Activated CD4-positive, alpha-beta T cell treated with anti-CD3 and anti-CD28 coated beads for 48 hours (primary cell): ENCODE measurements at places on chromosomes 2 and 18.
A peak's percentile ranks its signal among the peaks of the same experiment; 100 is the strongest.

DNA sequence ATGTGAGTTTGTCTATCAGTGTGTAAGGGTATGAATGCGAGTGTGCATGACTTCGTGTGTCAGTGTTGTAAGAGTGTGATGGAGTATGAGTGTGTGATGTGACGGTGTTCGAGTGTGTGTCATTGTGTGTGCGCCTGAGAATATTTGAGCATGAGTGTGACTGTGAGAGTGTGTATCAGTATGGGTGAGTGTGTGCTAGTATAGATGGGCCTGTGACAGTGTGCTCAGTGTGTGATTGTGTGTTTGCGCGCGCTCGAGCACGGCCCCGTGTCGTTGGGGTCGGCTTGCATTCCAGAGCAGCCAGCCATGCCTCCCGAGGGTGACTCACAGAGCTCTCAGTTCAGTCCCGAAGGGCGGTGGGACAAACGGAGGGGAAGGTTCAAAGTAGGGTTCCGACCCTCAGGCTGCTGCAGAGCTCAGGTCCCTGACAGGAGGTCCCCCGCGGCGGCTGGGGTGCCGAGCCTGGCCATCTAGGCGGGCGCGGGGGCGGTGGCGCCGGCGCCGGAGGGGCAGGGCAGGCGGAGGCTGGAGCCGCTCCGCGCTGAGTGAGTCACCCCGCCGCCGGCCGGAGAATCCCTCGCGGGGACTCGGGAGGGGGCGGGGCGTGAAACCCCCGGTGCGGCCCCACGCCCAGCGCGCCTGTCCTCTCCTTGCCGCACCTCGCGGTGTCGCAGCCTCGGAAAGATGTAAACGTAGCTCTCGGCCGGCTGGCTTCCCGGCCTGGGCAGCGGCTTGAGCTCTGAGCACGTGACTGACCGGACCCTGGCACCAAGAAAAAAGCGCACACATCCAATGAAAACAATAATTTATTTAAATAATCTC is 3.8 kb downstream of the DLX2 start:
- DNase-seq = peak; percentile 59

GRCh38 chr2:173884025-173884802 is 81.0 kb downstream of the SP3 start:
- DNase-seq = peak; percentile 31

GRCh38 chr18:28995319-28995718 is 818.4 kb upstream of the CDH2 start:
- DNase-seq = no peak

DNA sequence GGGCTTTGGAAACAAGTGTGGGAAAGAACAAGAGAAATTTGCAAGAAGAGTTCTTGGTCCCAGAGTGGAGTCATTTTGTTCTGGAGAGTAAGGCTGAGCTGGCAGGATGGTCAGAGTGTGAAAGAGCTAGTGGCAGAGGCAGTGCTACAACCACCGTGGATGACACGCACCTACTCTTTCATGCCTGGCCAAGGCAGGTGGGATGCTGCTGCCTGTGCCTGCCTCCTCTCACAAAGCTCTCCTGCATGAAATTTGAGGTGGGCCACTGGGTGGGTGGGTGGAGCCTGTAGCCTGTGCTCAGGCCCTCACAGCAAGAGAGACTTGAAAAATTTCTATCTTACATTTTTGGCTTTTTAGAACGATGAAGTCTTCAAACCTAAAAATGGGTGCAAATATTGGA is 9.4 kb upstream of the INO80C start:
- no peak for DNase-seq

- DNase-seq = no peak
Measured at GRCh38 chr18:10476338-10476791, 21.9 kb downstream of the APCDD1 start.

GRCh38 chr2:41963661-41964525 is 83.9 kb upstream of the PKDCC start:
- no peak for DNase-seq

DNA sequence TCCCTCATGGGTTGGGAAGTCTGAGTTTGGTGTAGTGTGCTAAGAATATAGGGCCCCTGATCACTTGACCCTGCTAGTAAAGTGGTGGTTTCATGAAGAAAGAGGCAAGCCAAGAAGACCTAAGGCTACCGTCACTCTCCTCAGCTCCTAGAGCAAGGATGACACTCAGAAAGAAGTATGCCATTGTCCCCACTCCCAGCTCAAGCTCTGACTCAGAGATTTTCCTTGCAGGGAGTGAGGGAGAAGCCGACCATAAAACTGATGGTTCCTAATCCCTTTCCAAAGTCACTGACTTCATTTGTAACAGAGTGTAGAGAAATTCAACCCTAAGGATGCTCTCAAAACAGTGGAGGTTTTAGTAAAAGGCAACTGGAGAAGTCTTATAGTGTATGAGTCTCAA is 80.9 kb downstream of the ICA1L start:
- no peak for DNase-seq

DNA sequence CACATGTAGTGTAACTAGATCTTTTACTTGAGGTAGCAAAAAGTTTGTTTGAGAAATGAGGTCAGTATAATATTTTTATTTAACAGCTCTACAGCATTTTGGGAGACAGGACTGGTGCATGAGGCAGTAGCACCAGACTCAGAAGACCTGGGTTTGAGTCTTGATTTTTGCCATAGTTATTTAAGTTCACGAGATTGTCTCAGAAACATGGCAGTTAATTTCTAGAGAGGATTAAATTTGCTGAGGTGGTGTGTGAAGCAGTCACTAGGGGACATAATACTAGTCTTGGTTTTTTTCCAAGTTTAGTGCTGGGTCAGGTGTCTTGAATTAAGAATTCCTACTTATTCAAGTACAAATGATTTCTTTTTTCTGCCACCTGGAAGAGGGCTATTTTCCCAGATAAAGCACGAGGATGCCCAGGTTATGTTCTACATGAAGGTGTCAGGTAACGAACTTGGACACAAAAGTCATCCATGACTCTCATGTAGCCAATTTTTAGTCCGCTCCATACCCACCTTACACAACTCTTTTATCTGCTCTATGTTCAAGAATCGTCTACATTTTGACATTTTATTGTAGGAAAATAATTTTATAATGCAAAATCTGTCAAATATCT is 1.4 kb downstream of the MARCHF7 start:
- no peak for DNase-seq

DNA sequence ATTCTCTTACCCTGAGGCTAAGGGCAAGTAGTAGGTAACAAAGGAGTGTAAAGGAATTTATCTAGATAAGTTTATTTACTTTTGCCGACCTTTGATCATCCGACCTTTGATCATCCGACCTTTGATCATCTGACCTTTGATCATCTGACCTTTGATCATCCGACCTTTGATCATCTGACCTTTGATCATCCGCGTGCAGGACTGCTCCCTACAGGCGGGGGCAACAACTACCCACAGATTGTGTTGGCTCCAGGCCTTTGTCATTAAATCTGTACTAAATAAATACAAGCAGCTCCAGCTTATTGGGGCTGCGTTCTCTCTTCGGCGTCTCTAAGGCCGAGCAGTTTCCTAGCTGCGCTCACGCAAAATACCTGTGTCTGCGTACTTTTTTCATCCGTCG is 56.6 kb downstream of the ZNF638 start:
- no peak for DNase-seq

DNA sequence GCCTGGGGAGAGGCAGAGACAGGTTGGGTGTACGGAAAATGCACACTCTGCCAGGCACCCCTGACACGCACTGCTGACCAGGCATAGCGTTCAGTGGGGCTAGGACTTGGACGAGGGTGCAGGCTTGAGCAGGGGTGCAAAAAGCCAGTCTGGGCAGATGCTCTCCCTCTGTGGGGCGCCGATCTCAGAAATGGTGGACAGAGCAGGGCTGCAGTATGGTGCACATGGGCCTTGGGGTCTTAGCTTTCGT is 1.0 kb upstream of the ARHGEF4 start:
- DNase-seq = no peak

DNA sequence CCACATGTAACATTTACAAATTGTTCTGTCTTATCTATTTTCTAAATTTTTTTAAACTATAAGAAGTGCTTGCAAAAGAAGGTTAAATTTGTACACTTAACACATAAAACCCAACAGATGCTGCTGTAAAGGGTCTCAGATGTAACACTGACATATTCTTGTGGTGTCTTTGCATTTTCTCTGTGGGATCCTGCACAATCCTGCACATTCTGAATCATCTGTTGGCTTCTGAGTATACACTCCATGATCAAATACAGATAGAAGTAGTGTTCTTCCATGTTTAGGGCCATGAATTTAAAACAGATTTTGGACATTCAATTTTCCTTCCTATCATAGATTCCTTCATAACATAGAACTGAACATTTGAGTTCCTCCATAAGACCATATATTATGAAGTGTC is 89.0 kb downstream of the SPRED2 start:
- DNase-seq = no peak

DNA sequence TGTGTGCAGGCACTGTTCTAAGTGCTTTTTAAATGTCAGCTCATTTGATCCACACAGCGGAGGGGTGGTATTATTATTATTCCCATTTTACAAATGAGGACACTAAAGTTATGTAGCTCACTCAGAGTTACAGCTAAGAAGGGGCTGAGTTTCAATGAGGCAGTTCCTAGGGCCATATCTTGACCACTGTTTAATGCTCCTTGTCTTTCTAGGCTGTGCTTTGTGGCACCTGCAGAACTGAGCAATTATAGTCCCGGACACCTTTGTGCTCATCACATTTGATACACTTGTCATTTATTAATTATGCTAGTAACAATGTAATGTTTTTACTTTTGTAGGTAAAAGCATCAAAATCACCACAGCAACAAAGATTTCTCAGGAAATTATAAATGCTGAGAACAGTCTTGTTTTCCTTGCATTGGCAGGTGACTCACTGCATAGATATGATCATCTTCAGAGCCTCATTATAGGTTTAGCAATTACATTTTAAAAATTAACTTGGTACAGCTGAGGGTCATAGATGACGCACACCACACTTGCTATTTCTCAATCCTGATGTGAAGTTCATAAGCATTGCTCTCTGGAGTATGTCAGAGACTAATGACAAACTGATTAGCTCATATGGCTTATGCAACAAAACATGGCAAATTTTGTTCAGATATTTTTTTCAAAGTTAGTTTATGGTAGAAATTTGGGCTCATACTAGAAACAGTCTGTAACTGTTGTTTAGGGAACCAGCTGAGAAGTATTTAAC is 366.8 kb downstream of the TGIF1 start:
- DNase-seq = no peak

DNA sequence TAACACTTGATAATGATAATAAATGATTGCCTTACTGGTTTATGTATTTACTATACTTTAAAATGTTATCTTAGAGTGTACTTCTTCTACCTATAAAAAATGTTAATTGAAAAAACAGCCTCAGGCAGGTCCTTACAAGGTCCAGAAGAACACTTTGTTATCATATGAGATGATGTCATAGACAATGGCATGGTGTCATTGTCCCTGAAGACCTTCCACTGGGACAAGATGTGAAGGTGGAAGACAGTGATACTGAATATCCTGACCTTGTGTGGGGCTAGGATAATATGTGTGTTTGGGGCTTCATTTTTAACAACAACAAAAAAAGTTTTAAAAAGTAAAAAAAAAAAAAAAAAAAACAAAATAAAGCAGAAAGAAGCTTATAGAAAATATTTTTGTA is 342.2 kb upstream of the KYNU start:
- no peak for DNase-seq

GRCh38 chr18:5909125-5909524 is 13.8 kb upstream of the TMEM200C start:
- DNase-seq = no peak

- DNase-seq = no peak
Measured at GRCh38 chr2:1489486-1489885, 76.2 kb downstream of the TPO start.

DNA sequence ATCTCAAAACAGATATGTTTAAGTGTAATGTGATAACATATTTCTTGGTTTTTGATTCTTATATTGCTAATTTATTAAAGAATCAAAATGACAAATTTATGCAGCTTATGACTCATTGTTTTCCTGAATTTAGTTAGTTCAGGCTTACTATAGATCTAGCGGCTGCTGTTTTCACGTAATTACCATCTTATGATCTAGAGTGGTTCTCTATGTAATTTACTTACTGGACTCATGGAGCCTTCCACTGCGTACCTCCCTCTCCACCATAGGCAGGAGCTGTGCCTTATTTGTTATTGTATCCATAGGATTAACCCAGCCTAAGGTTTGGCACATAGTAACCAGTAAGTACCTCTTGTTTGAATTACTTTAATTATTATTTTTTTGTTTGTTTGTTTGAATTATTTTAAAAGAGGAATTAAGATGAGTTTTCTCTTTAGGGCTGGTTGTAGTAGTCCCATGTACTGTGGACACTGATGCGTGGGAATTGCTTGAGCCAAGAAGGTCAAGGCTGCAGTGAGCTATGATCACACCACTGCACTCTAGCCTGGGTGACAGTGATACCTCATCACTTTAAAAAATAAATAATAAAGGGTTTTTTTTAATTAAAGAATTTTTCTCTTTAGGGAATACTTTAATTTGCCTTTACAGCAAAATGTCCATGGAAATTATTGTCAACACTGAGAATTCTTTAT is 165.5 kb downstream of the PHLPP1 start:
- DNase-seq = no peak

DNA sequence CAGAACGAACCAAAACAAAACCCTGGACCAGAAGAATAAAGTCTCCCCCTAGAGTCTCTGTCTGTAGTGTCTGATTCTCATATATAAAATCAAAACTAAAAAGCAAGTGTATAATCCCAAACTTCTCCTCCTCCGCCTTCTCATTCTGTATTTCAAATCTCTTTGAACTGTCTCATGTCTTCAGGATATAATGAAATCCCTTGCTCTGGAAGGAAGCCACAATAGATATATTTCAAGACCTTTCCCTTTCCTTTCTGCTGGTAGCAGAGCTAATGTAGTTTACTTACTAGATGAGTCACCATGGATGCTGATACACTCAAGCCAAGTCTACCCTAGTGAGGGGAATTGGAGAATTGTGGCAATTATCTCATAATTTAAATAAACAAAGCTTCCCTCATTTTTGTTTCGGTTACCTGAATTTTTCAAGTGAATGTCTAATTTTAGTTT is 33.5 kb upstream of the CCDC93 start:
- no peak for DNase-seq

DNA sequence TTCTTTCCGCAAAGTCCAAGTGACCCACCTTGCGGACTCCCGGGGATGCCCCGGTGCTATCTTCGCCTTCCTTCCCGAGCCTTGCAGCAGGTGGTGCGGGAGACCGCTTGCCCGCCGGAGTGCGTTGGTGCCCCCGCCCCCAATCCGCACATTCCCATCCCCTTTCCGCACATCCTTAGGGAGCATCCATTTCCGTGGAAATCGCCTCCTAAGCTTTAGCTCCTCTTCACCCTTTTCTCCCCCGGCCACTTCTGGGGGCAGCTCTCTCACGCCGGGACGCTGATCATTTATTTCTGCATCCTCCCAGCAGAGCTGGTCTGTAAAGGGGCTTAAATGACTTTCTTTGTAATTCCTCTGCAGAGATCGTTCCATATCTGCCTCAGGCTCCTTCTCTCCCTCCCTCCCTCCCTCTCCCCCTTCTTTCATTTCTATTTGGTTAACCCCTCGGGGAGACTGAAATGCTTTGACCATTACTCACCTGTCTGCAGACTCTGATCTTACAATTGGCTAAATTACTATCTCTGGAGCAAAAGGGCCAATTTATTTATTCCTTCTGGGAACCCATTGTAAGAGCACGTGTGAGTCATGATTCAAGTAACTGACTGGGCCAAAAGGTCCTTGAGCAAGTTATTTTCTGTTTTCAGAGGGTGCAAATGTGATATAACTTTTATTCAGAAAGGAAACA is 1.3 kb upstream of the LYPD1 start:
- DNase-seq = no peak
